Trophoblast cell (in vitro differentiated cells and primary cell): ENCODE measurements at places on chromosomes 2 and 18.

GRCh38 chr2:226793646-226794045 is 6.0 kb downstream of the IRS1 start:
- DNase-seq, result no peak

- DNase-seq, result no peak
Measured at GRCh38 chr2:86150502-86150901, 44.5 kb downstream of the PTCD3 start.

- DNase-seq, result peak; percentile 63
Measured at GRCh38 chr2:37378411-37378810, 34.0 kb downstream of the QPCT start.

- DNase-seq, result no peak
Measured at GRCh38 chr2:179355881-179356280, 91.2 kb upstream of the SESTD1 start.

DNA sequence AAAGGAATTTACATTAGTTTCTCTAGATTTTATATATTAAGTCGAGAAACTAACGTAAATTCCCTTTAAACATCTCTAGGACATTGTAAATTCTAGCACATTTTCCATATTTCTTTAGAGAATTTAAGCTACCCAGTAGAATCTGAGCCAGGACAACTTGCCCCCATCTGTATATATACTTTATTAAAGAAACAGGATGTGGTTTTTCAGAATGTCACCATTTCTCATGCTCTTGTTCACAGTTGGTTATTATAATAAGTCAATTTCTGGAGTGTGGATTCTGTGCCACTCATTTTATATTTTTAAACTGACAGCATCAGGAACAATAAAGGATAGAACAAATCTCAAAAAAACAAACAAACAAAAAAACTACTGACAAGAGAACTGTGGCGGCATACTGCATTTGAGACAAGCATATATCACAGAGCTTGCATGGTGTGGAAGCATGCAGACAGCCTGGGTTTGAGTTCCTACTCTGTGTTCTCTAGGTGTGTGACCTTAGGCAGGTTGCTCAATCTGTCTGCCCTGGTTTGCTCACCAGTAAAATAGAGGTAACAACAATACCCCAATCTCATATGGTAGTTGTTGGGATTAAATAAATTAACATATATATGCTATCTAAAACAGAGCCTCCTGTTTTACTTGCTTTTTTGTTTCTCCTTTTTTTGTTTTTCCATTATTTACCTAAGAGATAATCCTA is 61.4 kb upstream of the DNER start:
- no peak for DNase-seq

DNA sequence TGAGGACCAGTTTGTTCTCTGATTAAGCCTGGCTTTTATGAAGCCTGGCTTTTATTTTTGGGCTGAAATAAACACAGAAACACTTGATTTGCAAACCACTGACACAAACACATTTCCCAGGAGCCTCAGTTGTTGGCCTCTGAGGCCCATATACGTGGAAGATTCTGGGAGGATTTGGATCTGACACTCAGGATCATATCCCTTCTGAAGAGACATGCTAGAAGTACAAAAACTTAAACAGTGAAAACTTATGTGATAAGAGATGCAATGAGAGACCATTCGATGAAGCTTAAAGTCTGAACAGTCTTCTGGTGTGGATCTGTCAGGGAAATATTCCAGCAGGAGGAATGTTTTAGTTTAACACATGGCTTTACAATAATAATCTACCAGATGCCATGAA is 33.0 kb downstream of the MYT1L start:
- no peak for DNase-seq

GRCh38 chr2:152465541-152465940 is 130.6 kb downstream of the FMNL2 start:
- DNase-seq, result peak; percentile 75

- no peak for DNase-seq
Measured at GRCh38 chr2:120222186-120223033, 790 bp downstream of the TMEM185B start.

DNA sequence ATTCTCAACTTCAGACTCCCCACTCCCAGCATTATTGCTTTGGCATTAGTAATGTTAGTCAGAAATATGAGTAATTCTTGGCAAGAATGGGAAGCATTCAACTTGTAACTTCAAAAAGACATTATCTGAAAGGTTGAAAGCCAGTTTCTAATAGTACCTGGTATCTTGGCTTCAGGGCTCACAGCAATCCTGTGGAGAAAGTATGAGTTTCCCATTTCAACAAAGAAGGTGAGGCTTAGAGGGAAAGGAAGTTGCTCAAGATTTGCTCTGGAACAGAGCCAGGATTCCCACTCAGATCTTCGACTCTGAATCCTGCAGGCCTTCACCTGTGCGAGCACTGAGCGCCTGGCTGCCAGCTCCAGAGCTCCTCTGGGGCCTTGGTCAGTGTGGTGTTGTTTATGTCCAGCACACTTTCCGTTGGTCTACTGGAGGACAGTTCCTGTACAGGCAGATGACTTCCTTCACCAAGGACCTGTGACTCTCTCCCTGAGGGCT is 136.1 kb downstream of the MCFD2 start:
- DNase-seq, result peak; percentile 89

- no peak for DNase-seq
Measured at GRCh38 chr18:35306588-35307250, 16.7 kb upstream of the ZSCAN30 start.

DNA sequence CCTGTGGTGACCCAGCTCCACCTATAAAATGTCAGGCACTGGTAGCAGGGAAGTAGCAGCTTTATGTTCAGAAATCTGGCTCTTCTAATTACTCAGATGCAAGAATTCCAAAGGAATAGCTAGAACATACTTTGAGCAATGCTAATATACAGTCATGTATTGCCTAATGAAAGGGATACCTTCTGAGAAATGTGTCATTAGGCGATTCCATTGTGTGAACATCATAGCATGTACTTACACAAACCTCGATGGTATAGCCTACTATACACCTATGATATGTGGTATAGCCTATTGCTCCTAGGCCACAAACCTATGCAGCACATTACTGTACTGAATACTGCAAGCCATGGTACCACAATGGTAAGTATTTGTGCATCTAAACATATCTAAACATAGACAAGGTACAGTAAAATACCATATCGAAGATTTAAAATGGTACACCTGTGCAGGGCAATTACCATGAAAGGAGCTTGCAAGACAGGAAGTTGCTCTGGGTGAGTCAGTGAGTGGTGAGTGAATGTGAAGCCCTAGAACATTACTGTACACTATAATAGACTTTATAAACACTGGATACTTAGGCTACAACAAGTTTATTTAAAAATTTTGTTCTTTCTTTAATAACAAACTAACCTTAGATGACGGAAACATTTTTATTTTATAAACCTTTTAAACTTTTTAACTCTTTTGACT is 50.3 kb upstream of the ETAA1 start:
- DNase-seq, result peak; percentile 86

DNA sequence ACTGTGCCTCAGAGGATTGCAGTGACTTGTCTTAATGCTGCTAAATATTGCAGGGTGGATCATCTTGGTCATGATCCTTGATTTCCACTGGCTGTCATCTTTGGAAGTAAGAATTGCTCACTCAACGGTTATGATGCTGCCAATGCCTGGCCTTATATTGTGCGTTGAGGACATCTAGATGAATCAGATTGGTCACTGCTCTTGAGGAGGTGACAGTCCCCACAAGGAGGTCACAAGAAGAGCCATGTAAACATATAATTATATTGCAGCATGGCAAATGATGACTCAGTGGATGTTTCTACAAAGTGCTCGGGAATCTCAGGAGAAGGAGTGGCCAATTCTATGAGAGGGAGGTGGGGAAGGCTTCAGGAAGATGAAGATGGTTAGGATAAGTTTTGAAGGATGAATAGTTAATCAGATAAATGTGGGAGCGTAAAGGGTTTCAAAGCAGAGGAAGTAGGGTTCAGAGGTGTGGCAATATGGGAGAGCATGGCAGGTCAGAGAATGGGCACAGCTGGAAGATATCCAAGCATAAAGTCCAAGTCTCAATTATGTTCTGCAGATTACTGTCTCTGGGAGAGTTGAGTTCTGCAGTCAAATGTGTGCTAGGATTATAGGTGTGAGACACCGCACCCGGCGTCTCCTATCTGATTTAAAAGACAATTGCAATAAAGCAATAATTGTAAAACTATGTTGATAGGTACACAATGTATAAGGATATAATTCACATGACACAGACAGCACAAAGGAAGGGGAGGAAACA is 21.3 kb upstream of the TMEM131 start:
- DNase-seq, result no peak

DNA sequence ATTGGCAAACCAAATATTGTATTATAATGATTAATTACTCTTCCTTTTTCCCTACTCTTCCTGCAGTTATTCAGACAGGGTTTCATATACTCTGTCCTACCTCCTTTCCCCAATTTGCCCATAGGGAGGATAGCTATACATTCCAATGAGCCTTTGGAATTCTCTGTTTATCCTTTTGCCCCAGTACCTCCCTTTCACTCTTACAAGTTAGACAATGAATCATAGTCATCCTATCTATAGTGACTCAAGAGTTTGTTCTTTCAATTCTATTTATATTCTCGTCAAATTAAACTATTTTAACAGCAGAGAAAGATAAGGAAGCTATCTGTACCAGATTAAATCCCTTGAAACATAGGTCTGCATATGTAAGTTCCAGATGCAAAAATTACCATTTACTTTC is 437.5 kb downstream of the NR4A2 start:
- DNase-seq, result no peak

GRCh38 chr2:27130396-27130795 is 4.0 kb downstream of the PREB start:
- DNase-seq, result no peak

DNA sequence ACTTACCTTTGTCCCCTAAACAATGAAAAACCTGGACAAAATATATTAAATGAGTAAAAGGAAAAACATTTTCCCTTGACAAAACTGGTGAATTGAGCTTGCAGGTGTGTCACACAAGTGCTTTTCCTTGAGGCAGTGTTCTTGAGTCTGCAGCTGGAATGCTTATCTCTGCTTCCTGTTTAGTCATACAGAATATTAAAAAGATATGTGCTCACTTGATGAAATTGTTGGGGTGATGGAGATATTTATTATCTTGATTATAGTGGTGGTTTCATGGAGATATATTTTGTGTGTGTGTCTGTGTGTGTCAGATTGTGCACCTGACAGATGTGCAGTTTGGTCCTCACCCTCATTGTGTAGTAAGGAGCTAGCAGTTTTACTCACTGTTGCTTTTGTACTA is 3.3 kb downstream of the TAF1B start:
- peak; percentile 72 for DNase-seq

DNA sequence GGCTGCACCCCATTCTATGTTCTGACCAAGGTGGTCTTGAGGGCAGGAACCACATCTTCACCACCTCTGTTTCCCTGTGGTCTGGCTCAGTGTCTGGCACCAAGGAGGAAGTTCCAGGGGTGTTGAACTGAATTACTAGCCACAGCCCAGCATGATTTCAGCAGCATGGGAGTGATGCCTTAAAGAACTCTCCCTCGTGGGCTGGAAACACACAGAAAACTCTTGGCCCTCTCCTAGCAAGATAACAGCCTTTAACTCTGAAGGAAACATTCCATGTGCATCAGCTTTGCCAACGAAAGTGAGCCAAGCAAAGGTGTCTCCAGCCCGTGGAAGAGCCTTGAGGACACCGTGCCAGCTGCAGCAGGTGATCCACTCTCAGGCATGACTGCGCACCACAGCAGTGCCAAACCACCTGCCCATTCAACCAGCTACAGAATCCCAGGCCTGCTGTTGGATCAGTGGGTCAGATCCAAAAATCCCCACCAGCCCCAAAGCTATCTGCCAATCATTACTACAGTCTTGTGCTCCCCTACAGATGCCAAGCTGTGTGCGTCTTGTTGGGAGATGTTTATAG is 124.8 kb downstream of the TTC32 start:
- DNase-seq, result no peak

DNA sequence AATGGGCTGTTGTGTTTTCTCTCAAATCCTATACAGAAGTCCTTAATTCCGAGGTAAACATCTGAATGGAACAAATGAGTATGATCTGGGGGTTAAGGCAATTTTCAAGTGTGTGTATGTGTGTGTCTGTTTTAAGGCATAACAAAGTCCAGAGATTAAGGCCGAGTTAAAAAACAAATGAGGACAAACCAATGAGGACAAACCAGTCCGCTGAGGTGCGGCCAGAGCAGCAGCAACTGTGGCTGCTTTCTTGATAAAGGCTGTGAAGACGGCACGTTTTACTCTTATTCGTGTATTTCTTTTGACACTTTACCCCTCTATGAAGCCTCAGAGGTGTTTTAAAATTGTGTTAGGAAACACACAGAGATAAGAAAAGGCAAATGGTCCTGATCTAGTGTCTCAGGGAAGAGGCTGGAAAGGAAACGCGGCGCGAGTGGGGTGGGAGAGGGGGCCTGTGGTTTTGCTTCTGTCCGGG is 495 bp upstream of the GULP1 start:
- DNase-seq, result peak; percentile 43

GRCh38 chr18:38843291-38843690 is 1277.7 kb upstream of the CELF4 start:
- DNase-seq, result no peak

DNA sequence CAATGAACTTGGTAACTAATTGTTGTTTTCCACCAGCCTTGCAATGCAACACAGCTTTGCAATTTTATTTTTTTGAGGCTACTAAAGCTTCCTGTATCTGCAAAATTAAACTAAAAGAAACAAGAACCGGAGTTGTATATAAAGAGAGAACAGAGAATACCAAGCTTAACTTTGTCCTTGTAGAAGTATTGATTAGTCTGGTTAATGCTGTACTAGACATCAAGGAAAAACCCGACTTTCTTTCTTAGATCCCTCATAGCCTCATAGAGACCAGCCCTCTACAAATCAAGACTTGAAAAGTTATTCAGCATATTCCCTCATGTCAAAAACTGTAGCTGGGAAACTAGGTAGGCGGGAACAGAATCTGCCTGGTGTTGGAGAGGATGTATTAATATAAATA is 1.7 kb upstream of the ASAP2 start:
- DNase-seq, result no peak

GRCh38 chr2:227921648-227922047 is 50.2 kb downstream of the DAW1 start:
- DNase-seq, result no peak

DNA sequence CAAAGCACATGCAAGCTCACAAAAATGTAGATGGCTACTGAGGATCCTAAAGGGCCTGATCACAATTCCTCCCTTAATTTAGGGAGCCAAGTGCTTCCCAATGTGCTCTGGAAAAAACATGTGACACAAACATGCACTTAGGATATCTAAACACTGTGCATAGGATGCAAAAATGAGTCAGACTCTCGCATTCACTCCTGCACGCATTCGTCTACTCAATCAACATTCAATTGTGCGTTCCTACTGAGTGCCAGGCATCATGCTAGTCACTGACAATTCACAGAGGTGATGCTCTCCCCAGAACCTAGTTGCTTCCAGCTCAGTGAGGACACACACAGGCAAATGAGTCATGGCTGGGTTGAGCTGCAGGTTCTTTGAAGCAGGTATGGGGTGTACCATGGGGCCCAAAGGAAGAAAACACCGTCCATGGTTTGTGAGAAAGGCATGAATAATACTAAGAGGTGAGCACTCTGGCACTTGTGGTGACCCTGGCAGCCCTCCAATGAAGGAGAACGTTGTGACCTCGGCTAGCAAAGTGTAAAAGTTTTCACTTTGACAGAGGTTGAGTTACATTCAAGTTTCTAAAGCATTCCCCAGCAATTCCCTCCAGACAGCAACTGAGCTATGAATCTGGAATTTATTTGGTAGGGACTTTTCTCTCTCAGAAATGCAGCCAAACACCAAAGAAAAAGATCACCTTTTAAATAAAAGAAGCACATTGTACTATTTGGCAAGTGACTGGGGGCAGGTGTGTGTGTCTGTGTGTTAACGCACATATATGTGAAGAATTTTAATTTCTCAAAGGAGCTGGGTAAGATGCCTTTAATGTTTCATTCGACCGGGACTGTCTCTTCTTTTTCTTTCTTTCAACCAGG is 173.3 kb downstream of the ALPK2 start:
- no peak for DNase-seq

- DNase-seq, result peak; percentile 87
Measured at GRCh38 chr18:57970356-57971095, 73.5 kb upstream of the NEDD4L start.
